ENCODE measurements at places on chromosomes 7 and 10. TPM values are rescaled to one million over a fixed set of nuclear protein-coding genes. Genes with fewer than 3 reads are reported as not detected.
A peak's percentile ranks its signal among the peaks of the same experiment; 100 is the strongest.

DNA sequence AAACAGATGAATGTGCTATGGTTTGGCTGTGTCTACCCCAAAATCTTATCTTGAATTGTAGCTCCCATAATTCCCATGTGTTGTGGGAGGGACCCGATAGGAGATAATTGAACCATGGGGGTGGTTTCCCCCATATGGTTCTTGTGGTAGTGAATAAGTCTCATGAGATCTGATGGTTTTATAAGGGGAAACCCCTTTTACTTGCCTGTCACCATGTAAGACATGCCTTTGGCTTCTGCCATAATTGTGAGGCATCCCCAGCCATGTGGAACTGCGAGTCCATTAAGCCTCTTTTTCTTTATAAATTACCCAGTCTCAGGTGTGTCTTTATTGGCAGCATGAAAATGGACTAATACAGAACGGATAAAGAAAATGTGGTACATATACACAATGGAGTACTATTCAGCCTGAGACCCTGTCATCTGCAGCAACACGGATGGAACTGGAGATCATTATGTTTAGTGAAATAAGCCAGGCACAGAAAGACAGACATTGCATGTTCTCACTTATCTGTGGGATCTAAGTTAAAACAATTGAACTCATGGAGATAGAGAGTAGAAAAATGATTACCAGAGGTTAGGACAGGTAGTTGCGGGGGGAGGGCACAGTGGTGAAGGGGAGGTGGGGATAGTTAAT is 587.6 kb upstream of the NRP1 start:
- H3K36me3 ChIP-seq, result no peaks in the 10 kb centered on the region
- H3K4me3 ChIP-seq, result no peak overlapping the region
- peaks cover 5% of the 10 kb centered on the region for H3K27me3 ChIP-seq
- no peak overlapping the region for H3K27ac ChIP-seq

DNA sequence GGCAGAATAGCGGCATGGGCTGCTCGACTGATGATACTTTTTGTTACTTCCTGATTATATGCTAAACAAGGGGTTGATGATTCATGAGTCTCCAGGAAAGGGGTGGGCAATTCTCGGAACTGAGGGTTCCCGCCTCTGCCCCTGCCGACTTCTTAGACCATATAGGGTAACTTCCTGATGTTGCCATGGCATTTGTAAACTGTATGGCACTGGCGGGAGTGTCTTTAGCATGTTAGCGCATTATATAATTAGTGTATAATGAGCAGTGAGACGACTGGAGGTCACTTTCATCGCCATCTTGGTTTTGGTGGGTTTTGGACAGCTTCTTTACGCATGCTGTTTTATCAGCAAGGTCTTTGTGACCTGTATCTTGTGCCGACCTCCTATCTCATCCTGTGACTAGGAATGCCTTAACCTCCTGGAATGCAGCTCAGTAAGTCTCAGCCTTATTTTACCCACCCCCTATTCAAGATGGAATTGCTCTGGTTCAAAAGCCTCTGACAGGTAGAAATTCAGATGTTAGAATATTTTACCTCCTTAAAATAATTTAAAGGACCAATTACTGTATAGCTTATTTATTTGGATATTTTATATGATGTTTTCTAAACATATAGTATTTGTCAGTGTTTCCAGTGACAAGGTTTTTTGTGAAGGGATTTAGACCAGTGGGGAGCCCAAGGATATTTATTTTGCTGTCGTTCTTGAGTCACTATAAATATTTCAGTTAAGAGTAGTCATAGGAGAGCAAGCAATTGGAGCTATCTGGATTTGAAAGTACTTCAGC is 90.1 kb upstream of the PIK3CG start:
- no peak overlapping the region for H3K4me3 ChIP-seq
- no peaks in the 10 kb centered on the region for H3K36me3 ChIP-seq
- no peak for DNase-seq

- peak; percentile 41 for DNase-seq
- no peaks in the 10 kb centered on the region for H3K27me3 ChIP-seq
- peaks cover 33% of the 10 kb centered on the region for H3K4me1 ChIP-seq
- no peak overlapping the region for H3K4me3 ChIP-seq
- H3K36me3 ChIP-seq, result peaks cover 73% of the 10 kb centered on the region
- H3K27ac ChIP-seq, result peak overlapping the region; percentile 56
Observed at GRCh38 chr10:73759512-73760115, 15.4 kb downstream of the SEC24C start.

GRCh38 chr7:144723301-144723700 is 112.6 kb downstream of the TPK1 start:
- H3K27ac ChIP-seq, result no peak overlapping the region
- H3K36me3 ChIP-seq, result no peaks in the 10 kb centered on the region
- no peak for DNase-seq
- H3K4me1 ChIP-seq, result no peaks in the 10 kb centered on the region
- H3K27me3 ChIP-seq, result no peaks in the 10 kb centered on the region

DNA sequence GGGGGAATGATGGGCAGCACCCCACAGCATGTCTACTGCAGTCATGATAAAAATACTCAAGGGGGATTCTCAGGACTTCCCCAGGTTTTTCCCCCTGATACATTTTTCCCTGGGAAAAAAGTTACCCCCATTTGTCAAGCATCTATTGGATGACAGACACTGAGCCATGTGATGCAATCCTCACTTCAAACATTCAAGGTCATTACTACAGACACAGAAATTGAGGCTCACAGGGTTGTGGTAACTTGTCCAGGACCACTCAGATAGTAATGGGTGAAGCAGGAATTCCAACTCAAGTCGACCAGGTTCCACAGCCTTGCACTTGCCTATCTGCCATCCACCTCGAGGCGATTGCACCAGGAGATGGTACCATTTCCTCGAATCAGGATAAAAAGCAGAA is 31.7 kb downstream of the PPP1R3C start:
- H3K4me3 ChIP-seq, result no peak overlapping the region
- H3K36me3 ChIP-seq, result no peaks in the 10 kb centered on the region
- no peak for DNase-seq
- H3K27ac ChIP-seq, result no peak overlapping the region

GRCh38 chr10:34723750-34724149 is 91.3 kb downstream of the PARD3 start:
- no peak overlapping the region for H3K27ac ChIP-seq
- no peak for DNase-seq
- H3K27me3 ChIP-seq, result no peaks in the 10 kb centered on the region
- no peaks in the 10 kb centered on the region for H3K36me3 ChIP-seq

- no peaks in the 10 kb centered on the region for H3K4me1 ChIP-seq
- no peaks in the 10 kb centered on the region for H3K36me3 ChIP-seq
- H3K4me3 ChIP-seq, result no peak overlapping the region
- H3K27me3 ChIP-seq, result no peaks in the 10 kb centered on the region
- DNase-seq, result no peak
Observed at GRCh38 chr7:84941291-84941690, 245.6 kb downstream of the SEMA3D start.

DNA sequence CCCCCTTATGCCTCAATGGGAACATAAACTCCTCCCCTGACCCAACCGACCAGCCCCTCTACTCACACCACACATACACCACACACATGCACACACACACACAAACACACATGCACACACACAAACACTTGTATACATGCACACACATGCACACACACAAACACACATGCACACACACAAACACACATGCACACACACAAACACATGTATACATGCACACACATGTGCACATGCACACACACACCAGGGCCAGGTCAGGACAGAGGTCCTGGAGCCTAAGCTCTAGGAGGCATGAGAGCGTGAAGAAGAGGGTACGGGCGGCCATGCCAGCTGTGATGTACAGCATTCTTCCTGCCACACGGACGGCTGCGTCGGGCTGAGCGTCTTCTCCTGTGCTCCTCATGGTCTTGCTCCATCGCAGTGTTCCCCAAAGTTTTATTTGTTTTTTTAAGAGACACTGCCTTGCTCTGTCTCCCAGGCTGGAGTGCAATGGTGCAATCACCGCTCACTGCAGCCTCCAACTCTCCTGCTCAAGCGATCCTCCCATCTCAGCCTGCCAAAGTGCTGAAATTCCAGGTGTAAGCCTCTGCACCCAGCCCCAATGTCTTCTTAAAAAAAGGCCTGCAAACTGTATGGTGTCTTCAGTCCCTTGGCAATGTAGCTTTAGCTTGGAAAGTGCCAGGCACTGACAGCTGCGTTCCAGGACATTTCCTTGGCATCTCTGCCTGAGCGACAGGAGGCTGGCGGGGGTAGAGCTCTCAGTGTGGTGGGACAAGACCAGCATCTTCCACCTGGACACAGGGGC is 38.8 kb upstream of the INPP5A start:
- no peaks in the 10 kb centered on the region for H3K27me3 ChIP-seq
- no peak overlapping the region for H3K4me3 ChIP-seq
- H3K27ac ChIP-seq, result no peak overlapping the region

TNKS2 gene
- total RNA-seq, result 50.4 TPM

WEE2 gene
- total RNA-seq, result 0.14 TPM

All from CD4-positive, alpha-beta T cell (primary cell).